ENCODE measurements at places on chromosomes 1 and 21.

- DNase-seq: no peak
These were observed 71.5 kb downstream of the SMYD3 start for GRCh38 chr1:246435421-246436041.

- DNase-seq: no peak
These were observed 78.0 kb downstream of the PDE9A start for GRCh38 chr21:42731264-42732032.

DNA sequence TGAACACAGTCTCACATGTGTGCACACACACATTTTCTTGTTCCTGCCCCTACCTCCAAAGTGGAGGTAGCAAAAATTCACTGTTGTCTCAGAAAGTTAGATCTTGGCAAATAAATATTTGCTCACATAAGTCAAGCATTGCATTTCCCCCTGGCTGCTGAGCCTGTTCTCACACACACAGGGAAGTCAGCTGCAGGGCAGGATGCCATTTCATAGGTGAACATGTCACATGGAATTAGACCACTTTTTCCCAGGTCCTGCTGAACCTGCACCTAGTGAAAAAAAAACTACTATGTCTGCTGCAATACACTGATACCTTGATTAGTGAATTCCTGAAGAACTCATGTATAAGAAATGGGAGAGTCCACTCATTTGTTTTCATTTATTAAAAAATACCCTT lies 5.3 kb upstream of the CD55 start:
- DNase-seq: no peak

DNA sequence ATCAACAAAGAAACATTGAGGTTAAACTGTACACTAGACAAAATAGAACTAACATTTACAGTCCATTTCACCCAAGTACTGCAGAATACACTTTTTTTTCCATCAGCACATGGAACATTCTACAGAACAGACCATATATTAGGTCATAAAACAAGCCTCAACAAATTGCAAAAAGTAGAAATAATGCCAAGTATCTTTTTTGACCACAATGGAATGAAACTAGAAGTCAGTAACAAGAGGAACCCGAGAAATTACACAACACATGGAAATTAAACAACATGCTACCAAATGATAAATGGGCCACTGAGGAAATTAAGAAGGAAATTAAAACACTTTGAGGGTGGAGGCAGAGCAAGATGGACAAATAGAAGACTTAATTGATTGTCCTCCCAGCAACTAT lies 8.4 kb upstream of the C1orf185 start:
- no peak for DNase-seq

DNA sequence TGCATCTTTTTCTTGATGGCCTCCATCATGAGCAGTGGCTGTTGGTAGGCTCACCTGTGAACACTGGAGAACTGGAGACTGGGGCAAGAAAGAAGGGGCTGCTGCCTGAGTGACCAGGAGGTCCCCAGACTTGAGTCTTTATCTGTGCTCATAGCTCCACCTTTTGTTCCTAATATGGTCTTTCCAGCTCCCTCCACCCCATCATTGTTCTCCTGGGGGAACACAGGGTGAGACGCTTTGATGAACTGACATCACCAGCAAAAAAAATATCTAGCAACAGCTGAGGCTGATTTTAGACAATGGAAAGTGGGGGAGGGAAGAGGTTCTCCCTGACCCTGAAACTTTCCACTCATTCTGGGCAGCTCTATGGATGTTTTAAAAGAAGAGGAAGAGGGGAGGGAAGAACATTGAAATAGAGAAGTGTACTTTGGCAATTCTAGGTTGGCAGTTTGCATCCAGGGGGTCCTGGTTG lies at the start of gene TPM3:
Gene TPM3 (minus strand): TSS at position 111 of the 472 bp plus-strand sequence. CDS start 82 bp downstream, at position 29.
- no peak for DNase-seq

DNA sequence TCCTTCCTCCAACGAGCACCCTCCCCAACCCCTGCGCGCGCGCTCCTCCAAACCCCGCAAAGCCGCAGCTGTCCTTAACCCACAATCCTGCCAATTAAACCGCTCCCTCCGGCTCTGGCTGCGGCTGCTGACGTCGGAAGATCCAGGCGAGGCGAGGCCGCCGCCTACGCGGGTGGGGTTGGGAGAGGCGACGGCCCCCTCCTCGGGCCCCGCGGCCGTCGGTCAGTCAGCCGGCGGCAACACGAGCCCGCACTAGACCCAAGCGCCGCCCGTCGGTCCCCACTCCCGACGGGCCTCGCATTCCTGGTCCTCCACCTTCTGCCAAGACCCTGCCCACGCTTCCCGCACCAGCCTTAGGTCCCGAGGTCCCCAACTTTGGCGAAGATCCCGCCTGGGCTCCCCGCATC lies 75.4 kb downstream of the VWA5B1 start:
- DNase-seq: no peak

DNA sequence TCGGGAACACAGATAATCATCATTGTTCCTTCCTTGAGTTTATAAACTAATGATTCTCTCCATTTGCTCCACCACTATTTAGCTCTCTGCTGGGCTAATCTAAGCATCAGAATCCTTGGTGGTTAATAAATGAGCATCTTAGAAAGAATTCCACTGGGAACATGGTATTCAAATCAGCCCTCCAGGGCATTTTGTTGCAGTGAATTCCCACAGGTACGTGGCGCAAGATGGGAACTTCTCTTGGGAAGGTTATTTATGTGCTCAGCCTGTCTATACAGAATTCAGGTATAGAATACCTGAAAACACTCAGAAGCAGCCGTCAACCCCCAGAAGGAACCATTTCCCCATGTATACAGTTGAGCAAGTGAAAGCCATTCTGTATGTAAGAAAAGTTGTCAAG lies 131.5 kb downstream of the NTNG1 start:
- DNase-seq: no peak

- no peak for DNase-seq
These were observed 18.6 kb upstream of the MAPKAPK2 start for GRCh38 chr1:206666031-206666561.

- DNase-seq: peak; percentile 2
These were observed 157.3 kb downstream of the PEX14 start for GRCh38 chr1:10631811-10632593.

- no peak for DNase-seq
These were observed 11.6 kb downstream of the PABPC4 start for GRCh38 chr1:39564941-39565340.

- DNase-seq: no peak
These were observed 16.6 kb downstream of the BCAR3 start for GRCh38 chr1:93665015-93665414.

DNA sequence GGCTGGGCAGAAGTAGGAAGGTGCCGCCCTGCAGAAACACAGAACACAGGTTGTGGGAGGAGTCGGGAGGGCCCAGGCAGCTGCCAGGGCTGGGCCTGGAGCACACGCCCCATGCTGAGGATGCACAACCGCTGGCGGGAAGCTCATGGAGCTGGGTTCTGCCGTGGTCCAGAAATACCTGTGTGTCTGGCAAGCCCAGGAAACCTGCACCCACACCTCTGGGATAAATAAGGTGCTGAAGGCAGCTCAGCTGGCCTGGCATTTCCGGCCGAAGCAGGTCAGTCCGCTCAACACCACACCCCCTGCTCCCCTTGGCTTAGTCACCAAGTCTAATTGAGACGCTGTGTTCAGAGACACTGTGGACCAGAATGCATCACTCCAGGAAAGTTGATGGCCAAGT lies 32.1 kb downstream of the CTNNBIP1 start:
- DNase-seq: peak; percentile 28

- no peak for DNase-seq
These were observed 743 bp downstream of the TOMM20 start for GRCh38 chr1:235127732-235128455.

DNA sequence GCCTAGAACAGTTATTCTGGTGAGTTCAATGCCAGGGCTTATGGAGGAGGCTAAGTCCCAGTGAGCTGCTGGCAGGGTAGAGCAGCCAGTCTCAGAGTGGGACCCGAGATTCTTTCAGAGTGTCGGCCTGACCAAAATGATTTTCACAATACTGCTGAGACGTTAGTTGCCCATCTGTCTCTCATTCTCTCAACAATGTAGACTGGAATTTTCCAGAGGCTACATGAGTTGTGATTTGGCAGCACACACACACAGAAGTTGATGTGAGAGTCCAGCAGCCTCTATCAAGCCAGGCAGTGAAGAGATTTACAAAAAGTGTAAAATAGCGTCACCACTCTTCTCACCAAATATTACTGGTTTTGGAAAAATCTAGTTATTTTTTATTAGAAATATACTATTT lies 21.7 kb downstream of the CACNA1S start:
- peak; percentile 26 for DNase-seq

- DNase-seq: no peak
These were observed 450.3 kb upstream of the ZP4 start for GRCh38 chr1:238340989-238341388.

GRCh38 chr21:15272171-15272570 lies 207.4 kb upstream of the NRIP1 start:
- DNase-seq: no peak

GRCh38 chr1:70675737-70676156 lies 264.7 kb downstream of the CTH start:
- no peak for DNase-seq

GRCh38 chr1:3021801-3022401 lies 634 bp downstream of the ACTRT2 start:
- DNase-seq: no peak

Measured in psoas muscle (tissue), 8 donors.